ENCODE measurements at places on chromosomes 6 and 20.

DNA sequence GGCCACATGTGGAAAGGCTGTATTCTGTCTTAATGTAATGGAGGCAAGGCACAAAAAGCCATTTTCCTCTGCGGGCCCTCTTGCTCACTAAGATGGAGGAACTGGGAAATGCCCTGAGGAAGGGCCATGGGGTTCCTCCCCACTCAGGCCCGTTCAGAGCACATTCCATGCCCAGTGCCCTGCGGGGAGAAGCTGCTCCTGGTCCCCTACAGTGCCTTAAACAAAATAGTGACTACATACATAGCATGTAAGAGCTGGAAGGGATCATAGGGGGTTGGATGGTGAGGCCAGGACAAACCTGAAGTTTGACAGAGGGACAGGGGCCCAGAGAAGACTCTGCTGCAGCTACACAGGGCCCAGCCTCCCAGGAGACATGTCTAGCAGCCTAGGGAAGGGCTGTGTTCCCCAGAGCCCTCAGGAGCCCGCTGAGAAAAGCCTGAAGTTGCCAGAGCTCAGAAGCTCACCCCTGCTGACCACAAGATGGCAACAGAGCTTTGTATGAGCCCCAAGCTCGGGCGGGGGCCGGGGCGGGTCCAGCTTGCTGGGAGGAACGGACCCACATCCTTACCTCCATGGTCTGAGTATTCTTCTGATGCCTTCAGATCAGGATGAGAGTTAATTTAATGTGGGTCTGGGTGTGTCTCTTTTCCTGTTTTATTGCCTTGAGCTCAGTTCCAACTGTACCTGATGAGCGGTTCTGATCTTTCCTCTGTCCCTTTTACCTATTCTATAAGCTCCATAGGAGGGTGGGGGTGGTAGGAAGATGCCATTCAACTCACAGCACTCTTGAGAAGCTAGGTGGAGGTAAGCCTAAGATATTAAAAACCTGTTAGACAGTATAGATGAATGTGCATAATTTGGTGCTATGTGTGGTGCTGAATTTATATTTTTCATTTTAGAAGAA, 242.9 kb downstream of the CDC5L start:
- peak; percentile 43 for DNase-seq

- DNase-seq: no peak
Observed at GRCh38 chr6:26012061-26012460, 49.5 kb downstream of the TRIM38 start.

GRCh38 chr20:31860390-31861134, 9.8 kb downstream of the DUSP15 start:
- no peak for DNase-seq

GRCh38 chr6:155316419-155316818, 2.1 kb upstream of the TFB1M start:
- no peak for DNase-seq

DNA sequence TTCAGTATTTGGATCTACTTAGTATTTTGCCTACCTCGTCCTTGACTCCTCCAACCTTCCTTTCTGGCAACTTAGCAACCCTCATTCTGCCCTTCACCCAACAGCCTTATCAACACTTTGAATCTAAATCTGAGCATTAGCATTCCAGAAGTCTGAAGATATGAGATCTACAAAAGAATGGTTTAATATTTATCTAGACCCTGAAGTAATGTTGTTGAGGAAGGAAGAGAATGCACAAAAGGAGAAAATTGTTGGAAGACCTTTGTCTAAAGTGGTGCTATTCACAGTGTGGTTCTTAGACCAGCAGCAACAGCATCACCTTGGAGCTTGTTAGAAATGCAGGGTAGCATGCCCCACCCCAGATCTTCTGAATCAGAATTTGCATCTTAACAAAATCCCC, 198.2 kb upstream of the PLCB4 start:
- DNase-seq: no peak

DNA sequence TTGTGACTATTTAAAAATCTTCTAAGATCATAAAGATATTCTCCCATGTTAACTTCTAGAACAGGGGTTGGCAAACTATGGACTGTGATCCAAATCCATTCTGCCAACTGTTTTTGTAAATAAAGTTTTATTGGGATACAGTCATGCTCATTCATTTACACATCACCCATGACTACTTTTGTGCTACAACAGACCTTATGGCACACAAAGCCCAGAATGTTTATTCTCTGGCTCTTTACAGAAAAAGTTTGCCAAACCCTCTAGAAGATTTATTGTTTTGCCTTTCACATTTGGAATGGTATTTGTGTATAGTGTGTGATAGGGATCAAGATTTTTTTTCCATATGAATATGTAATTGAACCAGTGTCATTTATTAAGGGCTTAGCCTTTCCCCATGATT, 341.7 kb downstream of the CD83 start:
- no peak for DNase-seq

DNA sequence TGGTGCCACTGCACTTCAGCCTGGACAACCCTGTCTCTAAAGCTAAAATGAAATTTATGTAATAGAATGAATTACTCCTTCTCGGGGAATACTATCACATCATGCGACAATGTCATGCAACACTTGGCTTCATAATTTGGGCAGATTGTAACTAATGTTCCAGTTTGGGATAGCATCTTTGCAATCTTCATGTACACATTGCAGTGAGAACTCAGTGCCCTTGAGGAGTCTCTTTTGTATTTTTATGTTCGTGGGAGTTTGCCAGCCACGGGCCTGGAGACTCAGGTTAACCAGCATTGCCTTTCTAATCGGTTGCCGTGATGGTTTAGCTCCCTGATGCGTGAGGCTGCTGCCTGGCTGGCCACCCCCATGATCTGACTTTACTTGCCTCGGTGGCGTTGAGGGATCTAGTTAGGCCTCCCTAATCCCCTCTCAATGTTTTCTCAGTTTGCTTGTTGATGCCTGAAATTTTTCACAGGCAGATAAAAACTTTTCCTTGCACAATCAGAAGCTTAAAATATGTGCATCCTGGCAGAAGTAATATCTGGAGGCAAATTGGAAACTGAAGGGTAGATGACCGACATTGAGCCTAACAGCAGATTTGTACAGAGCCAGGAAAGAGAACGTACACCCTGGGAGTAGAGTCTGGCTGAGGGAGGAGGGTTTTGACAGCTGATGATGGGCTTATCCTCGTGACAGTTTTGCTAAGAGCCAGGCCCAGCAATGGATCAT, 2.4 kb downstream of the GMPR start:
- DNase-seq: no peak

- no peak for DNase-seq
Observed at GRCh38 chr20:5364136-5364821, 47.5 kb upstream of the PROKR2 start.

GRCh38 chr20:24694157-24694726, 224.8 kb downstream of the SYNDIG1 start:
- DNase-seq: no peak

DNA sequence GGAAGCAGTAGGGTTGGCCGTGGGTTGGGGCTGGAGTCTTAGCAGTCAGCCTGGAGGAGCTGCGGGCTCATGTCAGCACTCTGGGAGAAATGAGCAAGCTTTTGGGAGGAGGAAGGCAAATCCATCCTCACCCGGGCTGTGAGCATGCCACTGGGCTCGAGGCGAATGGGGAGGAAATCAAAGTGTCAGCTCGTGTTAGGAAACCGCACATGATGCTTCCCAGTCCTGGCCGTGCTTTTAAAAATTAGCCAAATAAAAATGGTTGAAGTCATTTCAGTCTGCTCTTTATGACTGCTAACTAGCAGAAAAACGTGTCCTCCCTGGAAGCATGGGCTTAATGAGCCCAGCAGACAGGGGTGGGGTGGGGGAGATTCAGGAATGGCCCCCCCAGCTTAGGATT, 98.1 kb downstream of the NFATC2 start:
- no peak for DNase-seq

GRCh38 chr20:35871259-35871771, 83.0 kb downstream of the SCAND1 start:
- no peak for DNase-seq

GRCh38 chr20:5841522-5841921, 91.3 kb downstream of the SHLD1 start:
- no peak for DNase-seq

DNA sequence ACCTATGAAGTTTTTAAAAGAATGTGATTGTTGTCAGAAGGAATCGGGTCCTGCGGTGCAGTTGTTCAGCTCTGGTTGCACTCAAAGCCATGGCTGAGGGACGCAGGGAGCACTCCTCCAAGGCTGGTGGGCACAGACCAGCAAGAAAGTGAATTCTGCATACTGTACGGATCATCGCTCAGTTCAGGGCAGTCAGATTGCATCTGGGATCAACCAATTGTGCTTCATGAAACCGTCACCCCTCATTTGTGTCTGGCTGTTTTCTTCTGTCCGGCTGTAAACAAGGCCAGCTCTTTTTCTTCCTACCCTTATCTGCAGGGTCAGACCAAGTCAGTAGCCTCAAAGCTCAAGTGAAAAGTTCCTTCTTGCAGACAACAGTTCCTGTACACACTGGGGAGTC, 478.3 kb downstream of the TFAP2A start:
- no peak for DNase-seq

DNA sequence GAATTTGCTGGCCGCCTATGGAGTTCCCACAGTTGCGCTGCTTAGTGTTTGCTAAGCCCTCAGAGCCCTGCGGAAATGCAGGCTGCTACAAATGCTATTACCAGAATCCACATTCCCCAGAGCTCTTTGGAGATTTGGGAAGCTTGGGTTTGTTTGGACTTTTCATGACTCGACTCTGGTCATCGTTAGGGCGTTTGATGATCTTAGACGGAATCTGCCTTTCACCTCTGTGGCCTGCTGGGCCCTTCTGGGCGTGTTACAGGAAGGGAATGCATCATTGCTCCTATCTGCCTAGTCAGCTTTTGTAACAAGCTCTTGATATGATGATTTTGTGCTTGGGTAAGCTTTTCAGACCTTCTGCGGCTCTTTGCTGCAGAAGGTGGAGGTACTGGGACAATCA, 50.8 kb downstream of the EYA2 start:
- no peak for DNase-seq

GRCh38 chr6:32047855-32048766, 9.9 kb downstream of the CYP21A2 start:
- DNase-seq: peak; percentile 35

- no peak for DNase-seq
Observed at GRCh38 chr6:141513830-141514229, 618.9 kb upstream of the GJE1 start.

GRCh38 chr6:46175446-46175845, 4.7 kb upstream of the ENPP5 start:
- DNase-seq: no peak

GRCh38 chr20:50484271-50484976, 25.8 kb upstream of the PTPN1 start:
- no peak for DNase-seq

DNA sequence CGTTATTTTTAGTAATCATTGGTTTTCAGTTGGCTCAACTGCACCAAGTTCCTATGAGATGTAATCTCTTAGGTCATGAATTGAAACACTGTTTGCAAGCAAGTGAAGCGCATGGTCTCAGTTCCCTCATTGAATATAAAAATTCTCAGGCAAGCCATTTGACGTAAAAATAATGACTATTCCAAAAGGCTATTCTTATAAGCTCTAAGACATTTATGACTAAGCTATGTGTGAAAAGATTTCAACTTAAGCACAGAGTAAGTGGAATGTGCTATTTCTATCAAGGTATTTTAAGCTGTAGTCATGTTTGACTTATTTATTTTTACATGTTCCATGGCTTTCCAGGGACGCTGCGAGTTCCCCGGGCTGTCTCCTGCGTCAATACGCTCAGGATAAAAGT, 248.5 kb downstream of the THBS2 start:
- DNase-seq: no peak

DNA sequence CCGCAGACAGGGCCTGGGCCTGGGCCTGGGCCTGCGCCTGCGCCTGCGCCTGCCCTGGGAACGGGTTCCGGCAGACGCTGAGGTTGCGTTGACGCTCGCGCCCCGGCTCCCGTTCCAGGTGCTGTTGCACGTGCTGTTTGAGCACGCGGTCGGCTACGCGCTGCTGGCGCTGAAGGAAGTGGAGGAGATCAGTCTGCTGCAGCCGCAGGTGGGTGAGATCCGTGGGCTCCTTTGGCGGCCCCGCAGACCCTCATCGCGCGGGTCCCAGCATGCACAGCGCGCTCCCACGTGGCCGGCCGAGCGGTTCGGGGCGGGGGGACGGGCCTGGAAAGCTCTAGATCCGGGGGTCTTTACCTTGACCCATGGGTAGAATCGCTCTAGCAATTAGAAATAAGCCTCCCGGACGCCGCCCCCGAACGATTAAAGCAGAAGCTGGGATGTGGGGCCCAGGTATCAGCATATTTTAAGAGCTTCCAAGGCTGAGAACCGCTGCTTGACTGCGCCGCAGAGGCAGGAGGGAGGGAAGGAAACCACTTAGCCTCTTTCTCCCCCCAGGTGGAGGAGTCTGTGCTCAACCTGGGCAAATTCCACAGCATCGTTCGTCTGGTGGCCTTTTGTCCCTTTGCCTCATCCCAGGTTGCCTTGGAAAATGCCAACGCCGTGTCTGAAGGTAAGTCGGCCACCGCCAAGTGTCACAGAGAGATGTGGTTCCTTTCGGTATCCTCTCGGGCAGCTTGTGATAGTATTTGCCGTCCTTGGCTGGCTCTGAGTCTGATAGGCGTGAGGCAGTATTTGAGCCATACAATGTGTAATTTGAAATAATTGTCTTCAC, 508 bp downstream of the NOP56 start:
- DNase-seq: peak; percentile 69

DNA sequence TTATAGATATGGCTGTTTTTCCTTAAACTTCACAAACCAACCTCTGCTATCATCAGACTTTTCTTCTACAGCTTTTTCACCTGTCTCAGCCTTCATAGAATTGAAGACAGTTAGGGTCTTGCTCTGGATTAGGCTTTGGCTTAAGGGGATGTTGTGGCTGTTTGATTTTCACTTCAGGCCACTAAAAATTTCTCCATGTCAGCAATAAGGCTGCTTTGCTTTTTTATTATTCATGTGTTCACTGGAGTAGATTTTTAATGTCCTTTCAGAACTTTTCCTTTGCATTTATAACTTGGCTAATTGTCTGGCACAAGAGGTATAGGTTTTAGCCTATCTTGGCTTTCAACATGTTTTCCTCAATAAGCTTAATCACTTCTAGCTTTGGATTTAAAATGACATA, 392.6 kb downstream of the RFPL4B start:
- DNase-seq: no peak

DNA sequence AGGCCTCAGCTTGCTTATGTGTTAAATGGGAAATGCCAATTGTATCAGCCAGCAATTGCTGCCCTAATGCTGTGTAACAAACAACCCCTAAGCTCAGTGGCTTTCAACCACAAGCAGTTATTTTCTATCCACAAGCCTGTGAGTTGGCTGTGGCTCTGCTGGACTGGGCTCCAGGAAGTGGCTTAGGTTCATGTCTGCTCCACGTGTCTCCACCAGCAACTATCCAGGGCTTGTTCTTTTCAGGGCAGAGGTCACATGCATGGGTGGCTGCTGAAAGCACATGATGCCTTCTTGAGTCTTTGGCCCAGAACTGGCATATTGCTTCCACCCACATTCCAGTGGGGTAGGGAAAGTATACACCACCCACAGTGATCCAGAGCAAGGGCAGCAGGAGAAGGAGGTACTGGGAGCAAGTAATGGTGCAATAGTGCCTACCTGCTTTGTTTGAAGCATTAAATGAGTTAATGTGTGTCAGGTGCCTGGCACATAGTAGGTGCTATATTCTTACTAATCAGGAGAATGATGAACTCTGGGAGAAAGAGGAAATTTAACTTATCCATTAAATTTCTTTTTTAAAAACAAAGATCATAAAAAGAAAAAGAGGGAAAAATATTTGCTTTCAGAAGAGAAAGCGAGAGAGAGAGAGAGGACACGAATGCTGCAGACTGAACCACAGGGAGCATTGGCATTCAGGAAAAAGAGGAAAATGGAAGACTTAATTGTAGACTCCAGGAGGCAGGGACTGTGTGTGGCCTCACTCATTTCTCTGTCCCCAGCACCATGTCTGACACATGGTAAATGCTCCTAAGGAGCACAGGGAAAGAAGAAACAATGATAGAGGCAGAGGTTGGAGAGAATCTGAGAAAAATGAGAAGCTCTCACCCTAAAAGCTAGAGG, 25.2 kb upstream of the RNF24 start:
- no peak for DNase-seq

Data from NCI-H2081 (cell line).